ENCODE measurements at places on chromosomes 4 and X.

- DNase-seq, result no peak
These were observed 66.0 kb downstream of the TRMT44 start for GRCh38 chr4:8506373-8507195.

DNA sequence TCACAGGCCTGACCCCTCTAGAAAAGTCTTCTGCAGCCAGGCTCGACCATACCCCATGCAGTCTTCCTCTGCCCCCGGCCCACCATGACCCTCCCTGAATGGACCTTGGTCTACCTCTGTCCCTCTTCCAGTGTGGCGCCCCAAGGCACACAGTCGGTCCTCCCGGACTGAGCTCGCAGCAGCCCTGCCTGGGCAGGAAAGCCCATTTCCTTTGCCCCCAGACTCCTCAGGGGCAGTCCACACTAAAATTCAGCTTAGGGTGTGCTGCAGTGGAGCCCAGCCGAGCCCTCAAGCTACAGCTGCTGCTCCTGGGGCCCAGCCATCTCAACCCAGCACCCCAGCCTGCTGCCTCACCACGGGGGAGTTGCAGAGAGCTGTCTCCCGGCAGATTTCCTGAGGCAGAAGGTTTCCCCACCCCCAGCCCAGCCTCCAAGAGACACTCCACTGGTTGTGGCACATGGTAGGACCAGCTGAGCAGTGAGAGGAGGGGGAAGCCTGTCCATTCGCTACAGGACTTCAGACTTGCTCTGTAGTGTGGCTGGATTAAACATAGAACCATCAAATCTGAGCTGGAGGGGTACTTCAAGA is 37.5 kb upstream of the IQSEC2 start:
- DNase-seq, result no peak

GRCh38 chr4:10347281-10347795 is 109.9 kb downstream of the ZNF518B start:
- no peak for DNase-seq

DNA sequence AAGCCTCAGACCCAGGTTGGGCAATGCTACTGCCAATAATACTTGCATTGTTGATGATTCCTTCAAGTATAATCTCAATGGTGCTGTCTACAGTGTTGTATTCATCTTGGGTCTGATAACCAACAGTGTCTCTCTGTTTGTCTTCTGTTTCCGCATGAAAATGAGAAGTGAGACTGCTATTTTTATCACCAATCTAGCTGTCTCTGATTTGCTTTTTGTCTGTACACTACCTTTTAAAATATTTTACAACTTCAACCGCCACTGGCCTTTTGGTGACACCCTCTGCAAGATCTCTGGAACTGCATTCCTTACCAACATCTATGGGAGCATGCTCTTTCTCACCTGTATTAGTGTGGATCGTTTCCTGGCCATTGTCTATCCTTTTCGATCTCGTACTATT is 7.4 kb downstream of the LPAR4 start:
- DNase-seq, result no peak

- DNase-seq, result no peak
These were observed 176.9 kb upstream of the SCML1 start for GRCh38 chrX:17560385-17560784.

GRCh38 chr4:80532674-80533333 is 197.3 kb downstream of the CFAP299 start:
- DNase-seq, result no peak

DNA sequence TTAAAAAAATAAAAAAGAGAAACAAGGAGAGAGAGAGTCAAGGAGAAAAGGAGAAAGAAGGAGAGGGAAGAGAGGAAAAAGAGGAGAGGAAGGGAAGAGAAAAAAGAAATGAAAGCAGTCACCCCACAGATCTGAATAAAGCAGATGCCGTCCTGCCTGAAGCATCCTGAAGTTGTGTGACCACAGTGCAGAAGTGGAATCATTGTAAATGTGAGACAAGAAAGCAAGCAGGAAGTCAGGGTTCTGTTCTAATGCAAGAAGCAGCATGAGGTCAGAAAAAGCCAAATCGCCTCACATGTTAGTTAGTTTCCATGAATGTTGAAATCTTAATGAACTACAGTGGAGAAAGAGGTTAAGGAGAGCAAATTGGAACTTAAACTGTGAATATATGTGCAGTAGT is 692.5 kb downstream of the CENPC start:
- DNase-seq, result no peak

GRCh38 chr4:73036123-73036522 is 33.4 kb downstream of the COX18 start:
- no peak for DNase-seq

DNA sequence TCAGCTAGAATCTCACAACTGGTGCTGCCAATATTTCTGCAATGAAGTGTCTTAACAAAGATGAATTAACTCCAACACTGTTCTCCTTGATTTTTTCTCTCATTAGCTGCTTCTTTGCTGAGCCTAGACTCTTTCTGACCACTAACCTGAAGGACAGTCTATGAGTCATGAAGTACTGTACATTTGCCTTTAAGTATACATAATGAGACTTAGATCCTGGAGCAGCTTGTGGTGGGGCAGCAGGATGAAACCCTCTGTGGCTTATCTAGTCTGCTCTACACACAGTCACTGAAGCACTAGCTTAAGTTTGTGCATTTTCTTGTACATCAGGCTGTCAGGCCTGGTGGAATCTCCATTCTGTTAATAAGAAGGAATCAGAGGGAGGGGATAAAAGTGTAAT is 307.4 kb upstream of the SMIM31 start:
- no peak for DNase-seq

- DNase-seq, result no peak
These were observed 71.7 kb downstream of the DDX60L start for GRCh38 chr4:168408620-168409019.

GRCh38 chr4:128315756-128316520 is 28.3 kb upstream of the PGRMC2 start:
- no peak for DNase-seq

- no peak for DNase-seq
These were observed 406.1 kb downstream of the RAPGEF2 start for GRCh38 chr4:159508917-159509500.

GRCh38 chrX:121649417-121649816 is 602.0 kb downstream of the GLUD2 start:
- no peak for DNase-seq

DNA sequence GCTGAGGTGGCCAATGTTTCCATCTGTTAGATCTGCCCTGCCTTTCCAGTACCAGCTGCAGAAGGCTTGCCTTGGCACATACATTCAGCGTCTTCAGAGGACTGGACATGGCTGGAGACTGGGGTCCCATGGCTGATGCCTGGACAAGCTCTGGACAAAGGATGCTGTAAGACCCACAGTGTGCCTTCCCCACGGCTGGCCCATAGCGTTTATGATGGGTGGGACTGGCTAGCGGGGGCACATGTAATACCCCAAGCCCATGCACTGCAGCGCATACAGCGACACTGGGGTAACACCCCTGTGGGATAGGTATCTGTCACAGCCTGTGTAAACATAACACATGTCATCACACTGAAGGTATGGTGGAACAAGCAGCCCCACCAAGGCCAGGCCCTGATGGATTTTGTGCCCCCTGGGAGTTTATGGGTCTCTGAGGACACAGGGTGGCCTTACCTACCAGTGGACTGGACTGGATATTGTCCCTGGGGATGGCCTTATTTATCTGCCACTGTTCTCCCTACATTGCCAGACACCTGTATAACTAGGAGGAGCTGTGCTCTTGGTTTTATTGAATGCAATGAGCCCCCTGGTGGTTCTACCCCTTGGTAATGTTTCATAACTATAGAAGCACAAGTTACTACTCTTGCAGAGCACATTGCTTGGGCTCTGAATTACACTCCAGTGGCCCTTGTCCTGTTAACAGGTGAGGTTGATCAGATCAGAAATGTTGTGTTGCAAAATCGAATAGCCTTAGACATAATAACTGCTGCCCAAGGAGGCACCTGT is 34.3 kb upstream of the TACR3 start:
- no peak for DNase-seq

DNA sequence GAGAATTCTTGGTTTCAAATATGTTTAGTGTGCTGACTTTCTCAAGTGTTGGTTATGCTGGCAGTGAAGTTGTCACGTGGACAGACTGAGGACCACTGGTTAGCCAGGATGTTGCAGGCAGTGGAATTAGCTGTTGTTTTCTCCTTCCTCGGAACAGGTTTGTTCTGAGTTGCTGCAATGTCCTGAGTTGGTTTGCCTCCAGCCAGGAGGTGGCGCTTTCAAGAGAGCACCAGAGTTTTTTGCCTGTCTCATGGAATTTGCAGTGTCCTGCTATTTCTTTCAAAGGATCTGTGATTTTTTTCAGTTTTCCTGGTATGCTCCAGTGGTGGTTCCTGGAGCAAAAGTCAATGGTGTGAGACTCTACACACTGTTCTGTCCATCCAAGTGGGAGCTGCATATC is 158.1 kb upstream of the CXorf66 start:
- no peak for DNase-seq

GRCh38 chr4:142567620-142568451 is 278.3 kb downstream of the INPP4B start:
- DNase-seq, result no peak

- DNase-seq, result no peak
These were observed 194.3 kb upstream of the CT83 start for GRCh38 chrX:116657071-116657470.

DNA sequence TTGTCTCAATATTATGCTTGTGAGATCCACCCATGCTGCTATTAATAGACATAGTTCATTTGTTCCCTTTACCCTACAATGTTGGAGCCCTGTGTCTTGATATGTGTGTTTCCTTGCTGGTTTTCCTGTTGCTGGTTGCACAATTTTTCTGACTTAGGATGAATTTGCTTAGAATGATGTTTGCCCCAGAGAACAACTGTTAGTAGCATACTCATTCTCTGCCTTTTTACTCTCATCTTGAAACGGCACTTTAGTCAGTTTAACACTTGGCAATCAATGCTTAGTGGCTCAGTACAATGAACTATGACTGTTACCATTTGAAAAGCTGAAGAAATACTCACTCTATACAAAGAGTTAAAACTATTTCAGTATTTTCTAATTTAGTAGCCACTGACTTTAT is 158.8 kb upstream of the NDST4 start:
- DNase-seq, result no peak
